ENCODE measurements at places on chromosomes 2 and 18. TPM values are rescaled to one million over a fixed set of nuclear protein-coding genes. Genes with fewer than 3 reads are reported as not detected.

DNA sequence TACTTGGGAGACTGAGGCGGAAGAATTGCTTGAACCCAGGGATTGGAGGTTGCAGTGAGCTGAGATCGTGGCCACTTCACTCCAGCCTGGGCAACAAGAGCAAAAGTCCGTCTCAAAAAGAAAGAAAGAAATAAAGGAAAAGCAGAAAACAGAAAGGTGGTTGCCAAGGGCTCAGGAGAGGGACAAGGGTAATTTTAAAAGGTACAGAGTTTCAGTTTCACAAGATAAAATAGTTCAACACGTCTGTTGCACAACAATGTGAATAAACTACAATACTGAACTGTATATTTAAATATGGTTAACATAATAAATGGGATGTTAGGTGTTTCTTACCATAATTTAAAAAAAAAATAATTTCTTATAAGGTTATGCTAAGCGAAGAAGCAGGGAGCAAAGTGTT lies 12.9 kb downstream of the RPS27A start:
- no peak overlapping the region for H3K27ac ChIP-seq
- DNase-seq = no peak
- H3K36me3 ChIP-seq = peaks cover 2% of the 10 kb centered on the region
- H3K4me1 ChIP-seq = no peaks in the 10 kb centered on the region
- no peak overlapping the region for H3K4me3 ChIP-seq

- DNase-seq = no peak
- H3K4me1 ChIP-seq = no peaks in the 10 kb centered on the region
- no peak overlapping the region for H3K4me3 ChIP-seq
- H3K27me3 ChIP-seq = no peaks in the 10 kb centered on the region
- no peak overlapping the region for H3K27ac ChIP-seq
Observed at GRCh38 chr2:241984271-241984655, 114.7 kb downstream of the RTP5 start.

- no peak overlapping the region for H3K4me3 ChIP-seq
- no peaks in the 10 kb centered on the region for H3K27me3 ChIP-seq
Observed at GRCh38 chr18:73597832-73598615, 549.6 kb downstream of the FBXO15 start.

SERPINB4 gene
- total RNA-seq = not detected

MTHFD2 gene
- 192 TPM for total RNA-seq

MYO3B gene
- 2.6 TPM for total RNA-seq

All from GM12878 (cell line).